ENCODE measurements at places on chromosomes 5 and 9. TPM values are rescaled to one million over a fixed set of nuclear protein-coding genes. Genes with fewer than 3 reads are reported as not detected.

SLC36A3 gene
- not detected for polyA plus RNA-seq

GRCh38 chr5:157976429-157976828 lies 117.5 kb upstream of the CLINT1 start:
- no peak for DNase-seq

GRCh38 chr9:107246259-107247254 lies 36.5 kb upstream of the RAD23B start:
- no peak for DNase-seq

DNA sequence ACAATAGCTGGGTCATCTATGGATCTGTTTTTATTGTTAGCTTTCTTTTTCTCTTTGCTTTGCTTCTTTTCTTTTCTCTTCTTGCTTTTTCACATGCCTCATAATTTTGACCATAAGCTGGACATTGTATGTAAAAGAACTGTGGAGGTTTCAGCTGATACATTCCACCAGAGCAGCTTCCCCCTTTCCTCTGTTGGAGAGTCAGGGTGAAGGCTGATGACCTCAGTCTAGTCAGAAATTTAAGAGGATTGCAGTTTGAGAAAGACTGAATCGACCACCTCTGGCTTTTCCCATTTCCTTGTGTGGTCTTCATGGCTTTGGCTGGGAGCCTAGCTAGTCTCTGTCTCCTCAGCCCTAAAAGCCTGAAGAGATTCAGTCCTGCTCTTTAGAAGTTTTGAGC lies 42.0 kb downstream of the KCNIP1 start:
- DNase-seq, result no peak
